ENCODE measurements at places on chromosomes 1 and 21.

DNA sequence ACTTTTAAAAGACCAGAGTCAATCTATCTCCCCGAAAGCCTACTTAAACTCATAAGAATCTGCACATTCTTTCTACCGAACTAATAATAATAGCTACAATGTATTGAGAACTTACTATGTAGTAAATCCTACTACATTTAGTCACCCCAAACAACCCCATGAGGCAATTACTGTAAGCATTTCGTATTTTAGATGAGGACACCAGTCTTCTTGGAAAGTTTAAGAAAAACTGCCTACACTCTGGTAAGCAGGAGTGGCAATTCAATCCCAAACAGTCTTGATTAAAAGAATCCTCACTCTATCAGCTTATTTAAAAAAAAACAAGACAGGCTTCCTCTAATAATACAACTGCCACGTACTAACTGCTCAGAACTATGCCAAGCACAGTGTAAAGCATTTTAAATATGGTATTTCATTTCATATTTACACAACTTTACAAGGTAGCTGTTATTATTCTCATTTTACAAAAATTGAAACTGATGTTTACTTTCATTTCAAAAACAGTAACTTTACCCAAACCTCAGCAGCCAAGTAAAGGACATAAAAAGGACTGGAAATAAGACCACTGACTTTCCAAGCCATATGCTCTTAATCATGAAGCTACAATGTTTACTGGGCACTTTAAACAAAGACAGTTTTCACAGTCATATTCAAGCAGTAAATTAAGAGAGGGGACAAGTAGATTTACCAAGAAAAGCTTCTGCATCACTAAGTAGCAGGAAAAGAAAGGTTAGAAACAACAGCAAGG lies 13.9 kb downstream of the ARID4B start:
- DNase-seq: no peak

- DNase-seq: no peak
Measured at GRCh38 chr1:56524263-56524662, 55.1 kb downstream of the PLPP3 start.

DNA sequence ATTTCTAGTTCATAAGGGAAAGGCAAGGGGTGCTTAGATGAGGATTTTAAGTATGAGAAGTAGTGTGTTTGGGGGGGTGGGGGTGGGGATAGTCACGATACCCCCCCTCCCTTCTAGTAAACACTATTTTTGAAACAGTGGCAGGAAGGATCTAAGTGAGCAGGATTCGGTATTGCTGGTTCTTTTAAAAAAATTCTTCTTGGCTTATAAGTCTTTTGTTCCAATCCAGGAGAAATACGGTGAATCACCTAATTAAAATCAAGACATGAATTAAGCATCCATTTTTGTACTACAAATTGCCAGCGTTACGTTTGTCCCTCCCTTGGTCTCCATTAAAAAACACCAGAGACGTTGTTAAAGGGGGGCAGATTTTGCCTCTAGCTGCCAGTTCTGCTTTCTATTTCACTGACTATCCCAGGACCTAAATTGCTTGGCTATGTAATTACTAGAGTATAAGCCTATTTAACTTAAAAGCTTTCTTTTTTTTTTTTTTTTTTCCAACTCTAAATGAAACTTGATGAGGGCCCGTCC lies 911 bp downstream of the LMO4 start:
- DNase-seq: no peak

DNA sequence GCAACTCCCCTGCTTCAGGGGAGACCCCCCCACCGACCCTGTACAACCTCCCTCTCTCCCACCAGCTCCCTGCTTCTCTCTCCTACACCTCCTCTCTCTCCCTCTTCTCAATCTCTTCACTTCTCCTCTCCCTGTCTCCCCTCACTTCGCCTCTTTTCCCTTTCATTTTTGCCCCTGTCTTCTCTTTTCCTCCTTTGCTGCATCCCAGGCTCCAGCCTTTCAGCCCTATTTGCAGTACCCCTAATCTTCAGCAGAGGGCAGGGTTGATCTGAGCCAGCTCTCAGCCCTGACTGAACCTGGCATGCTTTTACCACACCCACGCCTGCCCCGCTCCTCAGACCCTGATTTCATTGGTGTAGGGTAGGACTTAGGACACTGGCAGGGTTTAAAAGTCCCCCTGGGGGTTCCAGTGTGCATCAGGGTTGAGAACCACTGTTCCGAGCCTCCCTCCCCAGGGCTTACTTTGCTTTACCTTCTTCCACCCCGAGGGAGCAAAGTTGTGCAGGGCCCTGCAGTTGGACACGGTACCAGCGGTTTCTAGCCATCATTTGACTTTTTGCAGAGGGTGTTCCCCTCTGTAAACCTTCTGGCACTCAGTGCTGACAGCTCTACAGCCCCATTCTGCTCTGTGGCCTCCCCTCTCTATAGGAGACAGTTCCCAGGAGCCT lies 67.3 kb upstream of the CNTN2 start:
- DNase-seq: peak; percentile 10

DNA sequence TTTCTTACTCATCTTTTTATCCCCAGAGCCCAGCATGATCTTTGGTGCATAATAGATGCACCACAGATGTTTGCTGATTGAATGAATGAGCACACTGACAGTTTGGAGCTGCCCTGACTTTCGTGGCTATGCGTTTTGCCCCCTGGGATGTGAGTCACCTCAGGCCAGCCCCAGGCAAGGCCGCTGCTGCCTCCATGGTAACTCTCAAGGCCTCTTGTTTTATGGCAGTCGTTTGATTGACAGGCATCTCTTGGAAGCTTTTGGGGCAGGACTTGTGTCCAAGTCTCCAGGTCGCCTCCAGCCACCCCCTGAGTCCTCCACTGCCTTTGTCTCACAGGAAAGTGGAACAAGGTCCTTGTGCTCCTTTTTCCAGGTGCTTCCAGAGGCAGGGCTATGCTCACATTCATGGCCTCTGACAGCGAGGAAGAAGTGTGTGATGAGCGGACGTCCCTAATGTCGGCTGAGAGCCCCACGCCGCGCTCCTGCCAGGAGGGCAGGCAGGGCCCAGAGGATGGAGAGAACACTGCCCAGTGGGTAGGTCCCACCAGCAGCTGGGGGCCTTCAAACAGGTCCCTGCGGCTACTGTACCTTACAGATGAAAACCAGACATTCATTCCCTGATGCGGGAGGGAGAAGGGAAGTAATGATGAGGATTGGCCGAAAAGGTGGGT lies 11.2 kb downstream of the PSEN2 start:
- no peak for DNase-seq

DNA sequence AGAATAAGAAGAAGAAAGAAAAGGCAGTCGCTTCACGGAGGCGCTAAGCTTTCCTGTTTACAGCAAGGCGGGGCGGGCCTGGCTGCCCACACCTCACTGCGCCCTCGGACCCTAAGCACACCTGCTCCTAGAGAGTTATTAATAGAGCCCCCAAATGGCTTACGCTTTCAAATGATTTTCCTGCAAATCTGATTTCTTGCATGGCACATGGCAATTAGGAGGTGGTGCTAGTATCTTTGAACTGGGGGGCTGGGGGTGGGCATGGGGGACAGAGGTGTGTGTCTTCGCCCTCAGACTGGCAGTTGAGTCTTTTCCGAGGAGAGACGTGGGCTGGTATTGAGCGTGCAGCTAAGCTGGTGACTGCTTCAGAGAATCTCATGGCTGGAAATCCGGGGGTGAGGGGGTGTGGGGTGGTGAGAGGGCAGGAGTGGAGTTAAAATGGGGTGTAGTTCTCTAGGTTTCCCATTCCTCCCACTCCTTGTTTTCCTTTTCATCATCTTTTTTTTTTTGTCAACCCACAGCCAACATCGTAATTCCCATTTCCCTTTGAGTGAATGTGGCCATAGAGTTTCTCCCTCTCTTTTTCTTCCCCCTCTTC lies 1.3 kb downstream of the S1PR1 start:
- DNase-seq: peak; percentile 6

- DNase-seq: no peak
Measured at GRCh38 chr1:87108228-87108627, 193.8 kb downstream of the HS2ST1 start.

- DNase-seq: no peak
Measured at GRCh38 chr1:222896630-222897526, 82.0 kb downstream of the DISP1 start.

- no peak for DNase-seq
Measured at GRCh38 chr1:59154401-59154800, 142.5 kb upstream of the FGGY start.

DNA sequence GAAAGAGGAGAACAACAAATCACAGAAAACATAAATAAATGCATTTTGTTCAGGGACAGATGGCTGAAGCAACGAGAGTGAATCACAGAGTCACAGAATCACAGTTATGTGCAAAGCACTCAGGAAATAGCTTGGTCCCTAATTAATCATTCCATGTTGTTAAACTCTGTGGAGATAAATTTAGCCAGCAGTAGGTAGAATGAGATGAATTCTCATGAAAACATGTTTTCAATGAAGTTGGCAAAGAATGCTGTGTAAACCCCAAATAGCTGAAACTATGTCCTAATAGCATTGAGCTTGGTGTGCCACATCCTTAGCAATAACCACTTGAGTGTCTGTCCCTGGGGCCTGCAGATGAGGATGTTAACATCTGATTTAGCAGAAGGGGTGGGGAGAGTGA lies 20.4 kb downstream of the LEPR start:
- no peak for DNase-seq

DNA sequence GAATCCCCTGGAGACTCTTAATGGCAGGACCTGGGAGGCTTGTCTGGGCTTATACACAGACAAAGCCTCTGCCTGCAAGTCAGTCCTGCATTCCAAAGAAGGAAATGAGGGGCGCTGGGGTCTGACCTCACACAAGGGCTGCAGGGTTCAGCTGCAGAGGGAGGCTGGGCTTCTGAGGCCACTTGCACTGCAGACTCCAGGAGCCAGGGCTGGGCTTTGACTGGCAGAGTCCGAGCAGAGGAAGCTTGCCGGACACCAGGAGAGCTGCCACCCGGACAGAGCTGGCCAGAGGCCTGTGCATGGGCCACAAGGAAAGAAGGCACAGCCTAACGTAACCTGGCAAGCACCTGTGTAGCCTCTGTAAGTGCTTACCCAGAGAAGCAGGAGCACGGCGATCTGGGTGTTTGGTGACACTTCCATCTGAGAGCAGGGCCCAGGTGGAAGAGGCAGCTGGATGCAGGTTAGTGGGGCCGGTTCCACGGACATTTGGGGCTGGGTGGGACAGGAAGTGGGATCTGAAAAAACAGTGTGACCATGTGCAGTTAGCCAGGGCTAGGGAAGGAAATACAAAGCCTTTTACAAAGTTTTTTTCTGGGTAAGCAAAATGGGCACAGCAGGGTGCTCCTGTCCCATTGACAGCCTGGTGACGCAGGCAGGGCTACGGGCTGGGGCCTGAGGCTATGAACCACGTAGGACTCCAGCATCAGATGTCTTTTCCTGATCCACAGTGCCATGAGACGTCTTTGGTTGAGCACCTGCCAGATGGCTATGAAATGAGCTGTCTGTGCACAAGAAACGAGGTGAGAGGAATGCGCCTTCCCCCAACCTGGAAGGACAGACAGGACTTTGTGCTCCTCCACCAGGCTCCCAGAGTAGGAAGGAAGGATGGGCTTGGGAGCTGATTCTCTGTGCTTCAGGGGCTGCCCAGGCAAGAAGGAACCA lies 37.3 kb upstream of the LBR start:
- DNase-seq: peak; percentile 34

DNA sequence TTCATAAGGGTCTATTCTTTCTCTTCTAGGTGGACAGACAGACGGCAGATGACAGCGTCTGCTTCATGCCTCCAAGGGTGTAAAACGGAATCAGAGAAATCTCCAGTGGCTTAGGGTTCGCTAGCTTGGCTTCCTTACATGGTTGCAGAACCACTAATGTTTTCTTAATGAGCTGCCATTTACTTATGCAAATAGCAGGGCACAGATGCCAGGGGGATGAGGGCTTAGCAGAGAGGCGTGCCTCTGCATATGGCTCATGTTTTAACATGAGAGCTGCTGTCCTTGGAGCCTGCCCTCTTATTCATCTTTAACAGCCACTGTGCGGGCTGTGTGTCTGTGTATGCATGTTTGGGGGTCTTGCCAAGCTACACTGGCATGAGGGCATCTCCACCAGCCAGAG lies 119.6 kb downstream of the IER5 start:
- DNase-seq: no peak

DNA sequence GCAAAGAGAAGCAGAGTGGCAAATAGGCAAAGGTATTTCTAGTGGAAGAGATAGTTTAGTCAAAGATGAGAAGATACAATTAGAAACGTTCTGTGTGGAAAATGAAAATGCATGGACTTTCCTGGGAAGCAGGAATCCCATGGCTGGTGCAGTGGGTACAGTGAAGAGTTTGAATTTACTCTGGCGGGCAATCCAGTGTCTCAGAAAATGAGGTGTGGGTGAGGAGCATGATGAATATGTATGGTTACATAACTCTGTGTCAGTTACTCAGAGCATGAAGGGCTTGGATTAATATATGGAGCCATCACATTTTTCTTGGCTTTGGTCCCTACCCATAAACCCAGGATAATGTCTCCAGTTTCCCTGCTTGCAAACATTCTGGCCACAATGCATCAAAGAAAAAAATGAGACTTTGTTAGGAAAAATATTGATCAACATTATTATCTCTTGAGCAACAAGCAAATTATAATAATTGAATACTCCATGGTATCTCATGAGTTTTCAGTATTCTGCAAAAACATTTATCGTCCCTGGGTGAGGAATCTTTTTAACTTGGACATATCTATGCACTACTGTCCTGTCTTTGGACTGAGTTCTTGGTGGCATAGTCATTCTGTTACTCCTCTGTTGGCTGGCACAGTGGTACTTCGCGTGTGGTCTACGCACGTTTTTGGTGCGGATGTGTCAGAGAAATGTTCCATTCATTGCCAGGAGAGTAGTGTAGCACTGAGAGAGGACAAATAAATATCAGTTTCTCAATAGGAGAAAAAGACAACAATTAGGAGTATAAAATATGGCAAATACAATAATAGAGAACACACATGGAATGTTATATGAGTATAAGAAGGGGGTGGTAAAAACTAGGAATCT lies 173.7 kb upstream of the C1orf105 start:
- DNase-seq: no peak

DNA sequence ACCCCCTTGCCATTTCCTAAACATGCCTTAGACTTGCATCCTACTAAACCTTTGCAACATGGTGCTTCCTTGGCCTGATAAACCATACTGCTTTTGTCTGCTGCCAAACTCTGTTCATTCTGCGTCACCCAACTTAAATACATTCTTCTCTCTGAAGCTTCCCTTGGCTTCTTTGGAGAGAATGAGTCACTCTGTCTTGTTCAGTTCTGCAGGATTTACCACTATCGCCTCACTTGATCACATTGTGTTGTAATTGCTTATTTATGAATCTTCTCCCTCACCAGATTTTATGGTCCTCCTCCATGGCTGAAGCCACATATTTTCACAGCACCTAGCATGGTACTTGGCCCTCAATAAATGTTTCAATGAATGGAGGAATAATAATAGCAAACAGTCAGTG lies 21.7 kb upstream of the TUT4 start:
- no peak for DNase-seq
